Right lobe of liver (tissue), 6 donors: ENCODE measurements at places on chromosomes 5 and 9. TPM values are rescaled to one million over a fixed set of nuclear protein-coding genes. Genes with fewer than 3 reads are reported as not detected.

DNA sequence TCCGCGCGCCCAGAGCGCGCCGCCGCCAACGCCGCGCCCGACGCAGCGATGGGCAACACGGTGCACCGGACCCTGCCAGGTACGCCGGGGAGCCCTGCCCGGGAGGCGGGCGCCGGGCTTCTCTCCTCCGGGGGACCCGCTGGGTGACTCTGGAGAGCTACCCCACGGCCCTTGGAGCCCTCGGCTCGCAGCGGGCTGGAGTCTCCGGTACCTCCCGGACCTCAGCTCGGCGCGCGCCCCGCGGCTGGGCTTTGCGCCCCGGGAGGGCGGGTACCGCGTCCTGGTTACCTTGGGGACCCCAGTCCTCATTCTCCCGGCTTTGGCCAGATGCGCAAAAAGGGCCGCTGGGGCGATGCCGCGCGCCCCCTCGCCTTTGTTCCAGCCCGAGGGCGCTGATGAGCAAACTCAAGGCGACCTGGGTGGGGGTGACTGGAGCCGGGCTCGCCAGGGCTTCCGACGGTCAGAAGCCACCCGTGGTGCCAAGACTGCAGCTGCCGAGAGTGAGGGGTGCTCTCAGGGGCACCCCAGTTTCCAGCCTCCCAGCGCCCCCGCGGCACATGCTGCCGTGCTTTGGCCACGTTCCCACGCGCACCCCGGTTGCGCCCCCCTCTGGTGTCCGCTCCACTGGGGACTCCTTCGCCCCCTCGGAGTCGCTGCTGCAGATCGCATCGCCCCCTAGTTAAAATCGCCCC is 442 bp downstream of the NEURL1B start:
- DNase-seq, result no peak

DNA sequence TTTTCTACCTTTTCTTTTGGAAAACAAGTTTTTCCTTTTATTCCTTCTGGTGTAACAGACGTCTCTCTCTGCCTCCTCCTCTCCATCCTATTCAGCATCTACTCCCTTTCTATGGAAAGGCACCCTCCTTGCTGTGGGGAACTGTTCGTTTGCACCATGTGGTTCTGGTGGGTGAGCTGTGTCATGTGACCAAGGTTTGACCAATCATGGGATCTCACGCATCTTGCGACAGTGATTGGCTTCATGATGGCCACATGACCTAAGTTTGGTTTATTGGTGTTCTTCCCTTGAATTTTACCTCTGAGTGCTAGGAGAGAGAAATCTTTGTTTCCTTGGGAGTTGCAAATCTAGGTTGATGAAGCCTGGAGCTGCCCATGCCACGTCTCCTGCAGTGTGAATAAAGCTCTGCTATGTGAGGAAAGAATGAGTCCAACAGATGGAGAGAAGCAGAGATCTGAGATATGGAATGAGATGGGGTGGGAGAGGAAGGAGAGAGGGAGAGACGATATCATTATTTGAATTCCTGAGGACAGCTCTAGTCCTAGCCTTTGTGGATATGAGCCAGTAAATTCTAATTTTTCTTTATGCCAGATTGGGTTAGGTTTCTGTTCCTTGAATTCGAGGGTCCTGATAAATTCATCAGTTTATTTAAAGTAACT is 178.8 kb upstream of the IL12B start:
- no peak for DNase-seq

- no peak for DNase-seq
These were observed 132.2 kb upstream of the TARS1 start for GRCh38 chr5:33308586-33308985.

DNA sequence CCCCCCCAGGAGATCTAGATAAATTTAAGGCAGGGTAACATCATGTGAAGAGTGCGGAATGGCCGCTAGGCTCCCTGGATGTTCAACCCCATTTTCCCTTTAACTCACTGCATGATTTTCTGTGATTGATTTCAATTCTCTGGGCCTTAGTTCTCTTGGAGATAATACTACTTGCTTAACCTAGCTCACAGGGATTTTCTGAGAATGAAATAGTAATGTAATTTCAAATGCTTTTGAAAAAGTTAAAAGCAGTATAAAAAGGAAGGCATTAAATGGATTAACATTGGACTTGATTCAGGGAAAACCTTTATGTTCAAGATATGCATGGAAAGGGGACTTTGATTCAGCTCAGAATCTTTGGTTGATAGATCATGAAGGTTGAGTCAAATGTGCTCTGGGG is 90.9 kb downstream of the KIF4B start:
- no peak for DNase-seq

GRCh38 chr9:111730937-111731567 is 63.7 kb downstream of the SHOC1 start:
- no peak for DNase-seq

GRCh38 chr5:73612799-73613198 is 13.2 kb upstream of the ARHGEF28 start:
- DNase-seq, result no peak

DNA sequence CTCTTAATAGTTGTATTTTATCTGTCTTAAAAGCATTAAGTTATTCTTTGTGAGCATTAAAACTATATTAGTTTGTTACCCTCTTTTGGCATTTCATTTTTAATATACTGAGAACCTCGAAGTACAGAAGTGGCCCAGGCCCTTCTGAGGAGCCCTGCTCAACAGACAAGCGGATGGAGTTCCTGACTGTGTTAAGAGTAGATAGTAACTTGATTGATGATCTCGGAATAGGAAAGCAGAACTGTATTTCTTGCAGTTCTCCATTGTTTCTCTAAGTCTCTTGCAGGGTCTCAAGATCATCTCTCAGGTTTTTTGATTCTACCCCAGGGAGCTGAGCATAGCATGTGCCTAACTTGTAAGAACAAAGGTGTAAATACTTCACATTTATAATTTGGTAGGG is 139.6 kb downstream of the SMARCA2 start:
- DNase-seq, result no peak

- DNase-seq, result no peak
These were observed 532.5 kb upstream of the DAP start for GRCh38 chr5:11293523-11293922.

DNA sequence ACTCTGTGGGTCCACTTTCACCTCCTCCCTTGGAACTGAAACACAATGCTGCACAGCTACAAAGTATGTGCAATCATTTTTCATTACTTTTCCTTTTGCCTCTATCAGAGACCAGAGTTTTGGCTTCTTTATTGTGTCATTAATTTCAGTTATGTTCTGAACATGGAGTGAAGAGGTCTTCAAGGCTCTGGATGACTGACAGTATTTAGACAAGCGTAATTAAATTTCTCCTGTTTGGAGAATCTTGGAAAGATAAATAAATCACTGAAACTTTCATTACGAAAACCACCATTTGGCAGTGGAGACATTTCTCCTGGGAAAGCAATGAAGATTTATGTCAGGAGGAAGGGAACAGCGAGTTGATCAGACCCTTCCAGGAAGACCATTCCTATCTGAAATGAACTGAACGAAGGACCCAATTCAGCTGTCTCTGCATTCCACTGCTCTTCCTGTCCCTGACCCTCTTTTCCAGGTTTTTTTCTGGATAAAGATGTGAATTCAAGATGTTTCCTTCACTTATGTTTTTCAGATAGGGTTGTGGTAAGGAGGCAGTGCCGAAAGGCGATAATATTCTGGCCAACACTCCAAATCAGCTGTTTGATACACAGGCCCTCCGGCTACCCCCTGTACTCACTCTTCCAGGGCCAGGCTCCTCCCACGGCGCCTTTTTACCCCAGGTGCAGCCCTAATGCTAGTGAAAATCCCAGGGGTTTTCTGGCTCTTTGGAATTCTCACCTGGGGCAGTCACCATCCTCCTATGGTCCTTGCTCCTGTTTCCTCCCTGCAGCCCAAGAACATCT is 77.2 kb upstream of the OSMR start:
- DNase-seq, result no peak

Gene FOXD4L6
- total RNA-seq, result not detected

Gene SLIT3
- 0.77 TPM for total RNA-seq

Gene PCA3
- total RNA-seq, result 0.09 TPM
